ENCODE measurements at places on chromosomes 11 and 22.

DNA sequence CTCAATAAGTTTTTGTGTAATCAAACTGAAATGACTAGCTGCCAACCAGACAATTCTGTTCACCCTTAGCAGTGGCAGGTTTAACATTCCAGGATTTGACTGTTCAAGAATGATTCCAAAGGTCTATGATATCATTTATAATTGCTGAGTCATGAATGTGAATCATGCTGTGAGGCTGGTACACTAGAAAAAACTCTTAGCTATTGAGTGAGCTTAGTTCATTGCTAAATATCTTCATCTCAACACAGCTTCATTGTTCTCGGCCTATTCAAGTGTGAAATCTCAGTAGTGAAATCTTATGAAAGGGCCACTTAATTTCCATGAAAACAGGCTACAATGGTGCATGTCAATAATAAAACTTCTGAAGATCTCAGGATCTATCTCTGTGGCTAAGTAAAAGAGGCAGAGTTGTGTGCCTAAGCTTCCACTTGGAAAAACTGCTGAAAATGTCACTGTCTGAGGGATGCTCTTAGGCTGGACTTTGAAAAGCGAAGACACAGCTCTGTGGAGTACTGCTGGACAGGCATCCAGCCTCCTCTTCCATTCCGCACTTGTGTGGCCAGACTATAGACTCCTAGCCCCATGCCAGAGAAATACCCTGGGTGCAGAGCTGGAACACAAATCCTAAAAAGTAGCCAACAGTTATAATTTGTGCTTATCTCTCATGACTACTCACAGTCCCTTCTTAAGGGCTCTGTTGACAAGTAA is 12.8 kb downstream of the AQP11 start:
- DNase-seq = no peak

GRCh38 chr11:107508201-107508857 is 50.7 kb upstream of the CWF19L2 start:
- DNase-seq = no peak

DNA sequence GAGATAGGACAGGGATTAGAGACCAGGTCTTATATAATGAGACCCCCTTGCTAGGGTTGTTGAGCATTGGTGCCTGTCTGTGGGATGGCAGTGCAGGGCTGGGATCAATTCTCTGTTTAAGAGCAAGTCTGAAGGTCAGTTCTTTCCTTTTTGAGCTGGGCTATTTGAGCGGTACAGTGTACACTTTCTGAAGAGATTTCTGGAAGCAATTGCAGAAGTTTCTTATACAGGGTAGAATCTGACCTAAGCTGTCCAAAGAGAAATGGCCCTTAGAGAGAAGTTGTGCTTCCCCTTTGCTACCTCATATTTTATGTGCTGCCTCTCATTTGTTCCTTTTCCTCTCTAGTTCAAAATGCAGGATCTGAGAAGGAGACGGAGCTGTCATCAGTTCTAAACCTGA is 35.8 kb downstream of the CSTPP1 start:
- no peak for DNase-seq

DNA sequence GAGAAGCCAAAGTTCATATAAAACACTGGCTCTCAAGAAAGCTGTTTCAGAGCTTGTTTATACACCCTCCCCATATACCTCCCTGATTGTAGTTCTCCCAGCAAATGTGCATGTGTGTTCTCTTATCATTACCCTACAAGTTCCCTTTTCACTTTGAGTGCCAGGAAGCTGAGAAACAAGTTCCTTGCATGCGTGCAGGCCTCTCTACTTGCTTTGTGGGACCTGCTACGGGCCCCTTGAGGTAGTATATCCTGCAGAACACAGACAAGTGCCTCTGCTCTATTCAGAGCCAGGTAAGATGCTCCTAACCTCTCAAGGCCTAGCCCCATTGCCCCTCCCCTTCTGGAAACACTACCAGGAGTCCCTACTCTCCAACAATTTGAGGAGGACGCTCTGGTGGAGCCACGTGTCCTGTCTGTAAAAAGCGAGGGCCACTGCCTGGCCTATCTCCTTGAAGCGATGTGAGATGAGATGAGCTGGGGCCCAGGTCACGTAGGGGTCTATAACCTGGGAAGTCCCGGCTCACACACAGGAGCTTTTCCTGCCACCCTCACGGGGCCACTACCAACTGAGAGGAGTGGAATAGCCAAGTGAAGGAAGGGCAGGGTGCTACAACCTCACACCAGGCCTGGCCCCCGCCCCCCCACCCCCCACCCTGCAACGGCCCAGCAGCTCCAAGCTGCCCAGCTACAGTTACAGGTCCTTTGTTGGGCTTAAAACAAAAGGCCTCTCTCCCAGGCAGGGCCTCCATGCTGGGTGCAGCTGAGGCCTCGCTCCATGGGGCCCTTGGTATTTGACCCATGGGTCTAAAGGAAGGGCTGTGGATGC is 2.6 kb upstream of the ATP5MGL start:
- DNase-seq = no peak

DNA sequence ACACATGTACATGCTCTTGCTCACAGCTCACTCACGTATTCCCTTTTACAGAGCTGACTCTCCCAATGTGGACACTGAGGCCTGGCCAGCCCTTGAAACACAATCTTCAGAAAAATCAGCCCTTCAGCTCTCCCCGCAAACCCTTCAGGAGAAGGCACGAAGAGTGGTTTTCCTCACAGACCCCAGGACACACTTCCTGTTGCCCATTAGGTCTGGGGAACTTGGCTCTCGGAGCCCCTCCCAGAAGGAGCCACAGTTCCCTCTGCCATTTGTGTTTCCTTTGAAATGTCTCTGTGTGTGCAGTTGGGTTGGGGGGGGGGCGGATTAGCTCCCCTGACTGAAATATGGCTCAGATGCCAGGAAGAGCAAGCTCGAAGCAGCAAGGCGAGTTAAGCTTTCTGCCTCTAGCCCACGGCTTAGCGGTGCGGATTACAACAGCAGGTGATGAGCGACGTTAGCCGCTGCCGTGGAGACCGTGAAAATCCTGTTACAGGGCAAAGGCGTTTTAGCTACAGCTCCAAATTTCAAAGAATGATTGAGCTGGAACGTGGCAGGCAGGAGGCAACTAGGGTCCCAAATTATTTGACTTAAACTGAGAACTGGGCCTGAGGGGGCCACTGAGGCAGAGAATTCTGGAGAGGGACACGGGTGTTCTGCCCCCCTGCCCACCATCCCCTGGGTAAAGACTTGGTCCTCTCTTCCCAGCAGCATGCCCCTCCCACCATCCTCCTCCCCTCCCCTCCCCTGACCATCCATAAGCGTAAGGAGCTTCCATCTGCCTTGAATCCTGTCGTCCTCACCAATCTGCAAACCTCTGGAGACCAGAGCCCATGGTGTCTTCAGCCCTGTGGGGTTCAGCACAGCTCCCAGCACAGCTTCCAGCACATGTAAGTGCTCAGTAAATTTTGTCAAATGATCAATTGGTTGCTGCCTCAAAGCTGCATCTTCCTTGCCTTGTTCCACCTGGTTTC is 598.6 kb downstream of the BUD13 start:
- no peak for DNase-seq

- no peak for DNase-seq
Measured at GRCh38 chr11:100920593-100920992, 209.0 kb downstream of the PGR start.

- no peak for DNase-seq
Measured at GRCh38 chr22:37880668-37881440, 25.2 kb upstream of the MICALL1 start.

- no peak for DNase-seq
Measured at GRCh38 chr11:91394073-91394726, 830.4 kb upstream of the FAT3 start.

- DNase-seq = no peak
Measured at GRCh38 chr11:100791103-100791502, 104.0 kb downstream of the ARHGAP42 start.

DNA sequence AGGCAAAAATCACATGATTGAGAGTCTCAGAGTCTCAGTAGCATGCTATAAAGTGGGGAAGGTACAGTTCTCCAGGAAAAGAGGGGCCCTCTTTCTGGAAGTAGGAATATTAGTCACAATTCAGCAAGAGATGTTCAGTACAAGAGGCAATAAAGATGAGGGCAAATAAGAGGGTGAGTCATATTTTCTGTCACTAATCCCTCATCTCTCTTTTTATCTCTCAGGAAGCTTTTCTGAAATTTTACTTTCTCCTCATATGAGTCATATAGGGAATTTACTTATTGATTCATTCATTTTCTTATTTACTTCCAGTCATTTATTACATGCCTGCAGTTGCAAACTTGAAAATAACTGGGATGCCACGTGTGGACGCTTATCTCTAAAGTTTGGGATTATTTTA is 3.4 kb upstream of the NXPE1 start:
- DNase-seq = no peak

- DNase-seq = no peak
Measured at GRCh38 chr22:47740109-47740805, 977.8 kb downstream of the TBC1D22A start.

DNA sequence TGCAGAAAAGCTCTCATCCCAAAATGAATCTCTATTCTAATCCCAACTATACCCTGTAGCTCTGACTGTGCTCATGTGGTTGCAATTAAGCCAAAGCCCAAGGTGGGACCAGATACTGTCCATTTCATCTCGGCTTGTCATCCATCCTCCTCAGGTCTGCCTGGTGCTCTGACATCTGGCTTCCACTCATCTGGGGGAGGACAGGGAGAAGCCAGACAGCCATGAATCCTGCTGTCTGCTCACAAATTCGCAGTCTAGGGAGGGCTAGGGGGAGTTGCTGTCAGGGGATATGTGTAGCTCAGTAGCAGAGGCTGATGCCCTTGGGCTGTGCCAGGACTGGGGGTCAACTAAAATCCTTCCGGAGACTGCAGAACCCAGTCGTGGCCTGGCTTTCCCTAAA is 167.1 kb downstream of the ETS1 start:
- no peak for DNase-seq

- DNase-seq = no peak
Measured at GRCh38 chr11:120710354-120711131, 199.0 kb downstream of the GRIK4 start.

DNA sequence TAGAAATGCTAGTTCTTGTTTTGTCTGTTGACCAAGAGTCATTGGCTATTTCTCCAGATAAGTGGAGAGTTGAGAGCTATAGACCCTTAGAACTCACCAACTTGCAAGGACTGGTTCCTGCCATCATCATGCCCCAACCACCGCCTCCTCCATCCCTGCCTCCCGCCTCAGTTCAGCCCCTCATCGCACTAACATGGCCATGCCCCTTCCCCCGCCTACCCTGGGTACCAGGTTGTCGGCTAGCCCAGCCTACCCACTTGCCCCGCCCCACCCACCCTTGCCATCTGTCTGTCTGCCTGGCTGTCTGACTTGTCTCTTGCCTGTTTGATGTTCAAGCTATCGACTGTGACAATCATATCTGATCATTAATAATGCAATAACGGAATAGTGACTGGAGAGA is 154.1 kb downstream of the TRIM29 start:
- DNase-seq = no peak

- DNase-seq = no peak
Measured at GRCh38 chr11:119167933-119168332, 592 bp upstream of the NLRX1 start.

- DNase-seq = no peak
Measured at GRCh38 chr22:22867996-22868715, 19.5 kb upstream of the IGLL5 start.
